Hindlimb muscle (tissue), 1 donor: ENCODE measurements at places on chromosomes 5 and 9.

DNA sequence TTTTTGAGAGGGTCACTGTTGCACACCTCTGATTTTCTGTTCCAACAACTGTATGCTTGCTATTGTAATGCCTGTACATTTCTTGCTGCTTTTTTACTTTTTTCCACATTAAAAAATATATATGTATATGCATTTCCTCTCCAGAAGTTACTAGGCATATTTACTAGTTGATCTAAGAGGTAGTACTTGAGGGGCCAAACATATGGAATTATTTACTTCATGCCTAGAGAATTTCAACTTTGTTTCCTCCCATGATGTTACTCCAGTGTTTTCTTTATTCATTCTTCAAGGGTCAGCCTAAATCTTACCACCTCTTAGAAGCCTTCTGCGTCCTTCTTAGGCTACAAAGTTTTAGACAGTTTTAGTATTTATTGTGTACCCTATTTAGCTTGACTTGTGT is 122.7 kb downstream of the NMUR2 start:
- DNase-seq = no peak

GRCh38 chr5:109743770-109744212 is 54.1 kb downstream of the MAN2A1 start:
- DNase-seq = no peak

GRCh38 chr9:128254855-128255759 is 20.7 kb downstream of the GOLGA2 start:
- peak; percentile 58 for DNase-seq

GRCh38 chr5:133944263-133945185 is 23.9 kb downstream of the C5orf15 start:
- DNase-seq = no peak

- no peak for DNase-seq
Observed at GRCh38 chr5:107894361-107894760, 223.6 kb upstream of the EFNA5 start.

- DNase-seq = no peak
Observed at GRCh38 chr5:15233566-15233965, 266.4 kb upstream of the FBXL7 start.

GRCh38 chr9:108383796-108384195 is 472.0 kb downstream of the ACTL7B start:
- no peak for DNase-seq
